Esophagus squamous epithelium (tissue), 5 donors: ENCODE measurements at places on chromosomes 5 and 9.

DNA sequence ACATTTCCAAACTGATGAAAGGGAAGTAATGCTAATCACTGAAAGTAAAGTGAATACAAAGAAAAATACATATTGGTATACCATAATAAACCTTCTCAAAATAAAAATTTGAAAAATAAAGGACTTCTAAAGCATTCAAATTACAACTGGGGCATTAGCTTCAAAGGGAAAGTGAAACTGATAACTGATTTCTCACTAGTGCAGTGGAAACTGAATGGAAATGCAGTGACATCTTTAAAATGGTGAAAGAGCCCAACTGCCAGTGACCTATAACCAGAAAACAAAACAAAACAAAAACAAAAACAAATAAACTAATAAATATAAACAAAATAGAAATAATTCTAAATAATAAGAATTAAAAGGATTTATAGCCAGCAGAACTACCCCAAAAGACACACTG lies 297.5 kb upstream of the GRIN3A start:
- DNase-seq: no peak

DNA sequence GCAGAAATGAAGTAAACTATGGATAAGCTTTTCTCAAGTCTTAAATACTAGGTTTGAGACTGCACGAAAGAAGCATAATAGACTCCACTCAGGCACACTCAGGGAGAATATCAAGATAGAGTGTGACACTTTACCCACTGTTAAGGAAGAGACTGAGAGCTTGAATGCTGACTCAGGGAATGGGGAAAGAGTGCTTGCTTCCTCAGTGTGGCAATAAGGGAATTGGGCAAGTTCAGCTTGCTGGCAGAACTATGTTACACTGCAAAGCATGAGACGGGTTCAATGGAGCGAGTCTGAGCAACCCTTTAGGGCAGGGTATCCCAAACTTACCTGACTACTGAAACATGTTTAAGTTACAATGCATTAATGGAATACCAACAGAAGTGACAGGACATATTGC lies 237.7 kb upstream of the MEF2C start:
- DNase-seq: no peak

GRCh38 chr9:6904371-6904770 lies 146.6 kb downstream of the KDM4C start:
- DNase-seq: no peak

- DNase-seq: no peak
Observed at GRCh38 chr5:41985945-41986695, 61.0 kb downstream of the FBXO4 start.

DNA sequence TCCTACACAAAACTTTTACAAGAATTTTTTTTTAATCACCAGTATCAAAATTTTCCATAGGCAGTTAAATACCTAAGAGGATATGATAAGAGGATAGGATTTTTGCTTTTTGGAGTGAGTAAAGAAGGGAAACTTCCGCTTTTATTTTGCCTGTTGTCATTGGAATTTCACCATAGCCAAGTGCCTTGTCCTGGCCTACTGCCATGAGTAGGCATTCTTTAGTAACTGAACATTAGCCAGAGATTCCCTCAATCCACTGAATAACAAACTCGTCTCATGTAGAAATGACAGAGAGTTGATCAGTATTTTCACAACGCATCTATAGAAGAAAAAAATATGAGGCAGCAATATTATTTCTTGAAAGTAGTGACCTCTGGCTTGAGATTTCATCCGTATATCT lies 289.6 kb upstream of the ADAMTSL1 start:
- DNase-seq: no peak

- no peak for DNase-seq
Observed at GRCh38 chr5:170327168-170327567, 29.6 kb upstream of the LCP2 start.
